ENCODE measurements at places on chromosomes 6 and 20.

DNA sequence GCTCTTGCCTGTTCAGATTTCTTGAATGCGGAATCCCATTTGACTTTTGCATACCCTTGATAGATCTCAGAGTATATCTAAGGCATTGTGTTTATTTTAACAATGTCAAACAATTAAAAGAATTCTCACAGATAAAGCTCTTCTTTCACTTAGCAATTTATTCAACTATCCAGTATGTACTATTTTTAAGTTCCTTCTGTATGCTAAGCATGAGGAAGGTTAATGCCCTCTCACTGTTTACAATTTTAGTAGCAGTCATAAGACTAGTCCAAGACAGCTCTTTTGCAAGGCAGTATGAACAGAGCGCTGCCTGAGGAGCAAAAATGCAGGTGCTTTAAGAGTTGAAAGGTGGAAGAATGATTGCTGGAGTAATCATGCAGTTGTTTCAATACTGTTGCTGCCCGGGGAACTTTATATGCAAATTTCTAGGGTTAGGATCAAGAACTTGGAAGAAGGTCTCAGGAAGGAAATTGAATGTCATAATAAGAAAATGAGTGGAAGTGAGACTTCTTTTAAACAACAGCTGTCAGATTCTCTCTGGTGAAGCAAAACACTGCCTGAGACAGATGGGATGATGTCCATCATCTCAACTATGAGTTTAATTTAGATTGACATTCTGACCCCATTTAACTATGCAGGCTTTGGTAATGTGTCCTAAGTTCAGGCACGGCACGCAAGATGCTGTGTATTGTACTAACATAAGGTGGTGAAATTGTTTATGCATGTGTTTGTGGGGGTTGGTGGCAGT, 1303.5 kb upstream of the CITED2 start:
- no peak for DNase-seq

DNA sequence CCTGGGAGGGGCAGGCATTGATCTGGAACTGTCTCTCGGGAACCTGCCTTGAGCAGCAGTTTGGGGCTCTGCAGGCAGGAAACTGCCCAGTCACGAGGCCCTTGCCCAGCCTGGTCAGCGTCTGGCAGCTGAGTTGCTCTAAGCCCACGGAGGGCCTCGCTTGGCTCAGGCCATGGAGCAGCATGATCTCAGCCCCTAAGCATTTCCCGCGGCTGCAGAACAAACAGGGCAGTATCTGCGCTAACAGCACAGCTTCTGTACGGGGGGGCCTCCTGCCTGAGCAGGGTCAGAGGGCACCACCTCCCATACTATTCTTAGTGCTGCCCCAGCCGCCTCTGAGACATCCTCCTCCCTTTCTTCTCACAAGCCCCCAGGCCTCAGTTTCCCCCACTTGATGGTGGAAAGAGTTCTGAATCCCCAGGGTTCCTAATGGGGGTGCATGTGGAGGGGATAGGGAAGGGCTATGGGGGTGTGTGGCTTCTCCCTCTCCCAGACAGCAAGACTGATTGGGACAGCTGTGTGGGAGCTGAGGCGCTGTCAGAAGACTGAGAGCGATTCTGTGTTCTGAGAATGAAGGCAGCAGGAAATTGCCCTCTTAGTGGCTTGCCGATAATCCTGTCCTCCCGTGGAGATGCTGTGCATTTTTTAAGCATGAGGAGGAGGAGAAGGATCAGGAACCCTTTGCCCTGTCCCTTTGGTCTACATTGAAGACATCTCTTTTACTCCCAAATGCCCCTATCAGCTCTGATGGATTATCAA, 46.4 kb downstream of the MOCS1 start:
- no peak for DNase-seq

DNA sequence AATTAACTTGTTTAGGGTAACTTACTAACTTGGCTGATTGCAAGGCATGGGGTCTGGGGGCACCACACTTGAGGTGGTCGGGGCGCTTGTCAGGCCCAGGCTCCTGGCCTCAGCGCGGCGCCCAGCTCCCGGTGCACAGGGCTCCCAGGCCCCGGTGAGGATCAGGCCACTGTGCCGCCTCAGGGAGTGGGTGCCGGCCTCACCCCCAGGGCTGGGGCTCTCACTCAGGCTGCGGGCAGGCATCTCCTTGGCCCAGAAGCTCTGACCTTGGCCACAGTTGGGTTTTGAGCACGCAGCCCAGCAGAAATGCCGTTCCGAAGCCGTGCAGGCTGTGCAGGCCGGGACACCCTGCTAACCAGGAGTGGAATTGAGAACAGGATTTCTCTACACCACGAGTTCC, 37.8 kb upstream of the BHLHE23 start:
- no peak for DNase-seq

- DNase-seq: no peak
Measured at GRCh38 chr6:163405412-163406309, 8.9 kb upstream of the QKI start.

DNA sequence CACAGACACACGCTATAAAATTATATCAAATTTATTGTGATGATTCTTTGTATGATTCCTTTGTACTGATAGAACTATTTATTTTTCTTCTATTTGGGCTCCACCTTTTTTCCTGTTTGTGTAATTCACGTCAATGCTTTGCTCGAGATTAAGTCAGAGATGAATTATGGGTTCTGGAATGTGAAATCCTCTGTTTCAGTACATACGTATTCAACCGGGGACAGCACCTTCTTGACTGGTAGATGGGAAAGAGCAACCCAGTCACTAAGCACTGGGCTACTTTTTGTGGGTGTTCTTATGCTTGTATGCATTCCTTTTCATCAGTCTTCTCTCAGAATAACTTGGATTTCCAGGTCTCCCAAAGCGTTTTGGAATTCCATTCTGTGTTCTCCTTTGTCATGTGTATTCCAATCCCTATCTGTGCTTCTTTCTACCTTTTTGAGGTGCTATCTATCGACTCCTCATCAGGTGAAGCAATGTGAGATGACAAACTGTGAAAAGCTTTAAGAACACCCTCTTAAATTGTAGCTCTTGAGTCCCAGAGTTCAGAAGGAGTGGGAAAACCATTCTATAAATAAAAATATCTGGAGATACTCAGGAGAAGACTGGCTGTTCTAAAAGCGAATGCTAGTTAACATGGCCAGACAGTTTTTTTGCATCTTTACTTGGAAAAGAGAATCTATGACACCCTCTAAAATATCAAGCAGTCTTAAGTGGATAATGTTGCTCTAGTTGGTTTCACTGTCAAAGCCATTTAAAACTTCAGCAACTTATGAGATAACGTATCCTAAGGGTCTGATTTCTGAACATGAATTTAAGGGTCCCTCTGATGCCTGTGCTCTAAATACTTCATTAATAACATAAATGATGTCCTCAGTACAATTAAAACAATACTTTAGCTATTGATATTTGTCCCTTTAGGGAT, 197.7 kb upstream of the PREP start:
- no peak for DNase-seq

DNA sequence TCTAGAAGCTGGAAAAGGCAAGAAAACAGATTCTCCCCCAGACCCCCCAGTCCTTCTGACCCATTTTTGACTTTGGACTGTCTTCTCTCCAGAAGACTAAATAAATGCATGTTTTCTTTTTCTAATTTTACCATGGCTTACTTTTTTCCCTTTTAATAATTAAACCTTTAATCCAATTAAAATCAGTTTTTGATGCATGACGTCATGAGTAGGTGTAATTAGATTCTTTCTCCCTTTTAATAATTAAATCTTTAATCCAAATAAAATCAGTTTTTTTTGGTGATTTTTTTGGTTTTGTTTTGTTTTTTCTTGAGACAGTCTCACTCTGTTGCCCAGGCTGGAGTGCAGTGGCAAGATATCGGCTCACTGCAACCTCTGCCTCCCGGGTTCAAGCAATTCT, 13.2 kb upstream of the NCOA5 start:
- no peak for DNase-seq

DNA sequence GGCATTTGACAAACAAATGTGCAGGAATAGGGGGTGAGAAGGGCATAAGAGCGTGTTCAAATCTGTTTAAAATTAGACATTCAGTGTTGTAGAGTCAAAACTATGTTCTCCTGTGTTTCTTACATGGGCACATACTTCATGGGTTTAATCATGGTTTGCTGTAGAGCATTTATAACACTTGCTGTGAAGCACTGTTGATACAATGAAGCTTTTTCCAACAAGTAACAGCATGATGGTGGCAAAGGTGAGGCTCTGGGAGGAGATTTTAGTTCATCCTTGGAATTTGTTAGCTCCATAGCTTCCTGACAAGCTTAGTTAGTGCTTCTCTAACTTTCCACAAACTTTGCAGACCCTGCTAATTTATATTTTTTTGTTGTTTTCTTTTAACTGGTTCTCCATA, 900.7 kb downstream of the TFAP2A start:
- no peak for DNase-seq

GRCh38 chr20:25546048-25546447, 39.3 kb downstream of the NINL start:
- no peak for DNase-seq

- DNase-seq: no peak
Measured at GRCh38 chr6:24961852-24962251, 26.1 kb upstream of the RIPOR2 start.

GRCh38 chr6:103153016-103153415, 1706.7 kb downstream of the HACE1 start:
- no peak for DNase-seq

GRCh38 chr6:22327881-22328280, 31.0 kb upstream of the PRL start:
- no peak for DNase-seq

DNA sequence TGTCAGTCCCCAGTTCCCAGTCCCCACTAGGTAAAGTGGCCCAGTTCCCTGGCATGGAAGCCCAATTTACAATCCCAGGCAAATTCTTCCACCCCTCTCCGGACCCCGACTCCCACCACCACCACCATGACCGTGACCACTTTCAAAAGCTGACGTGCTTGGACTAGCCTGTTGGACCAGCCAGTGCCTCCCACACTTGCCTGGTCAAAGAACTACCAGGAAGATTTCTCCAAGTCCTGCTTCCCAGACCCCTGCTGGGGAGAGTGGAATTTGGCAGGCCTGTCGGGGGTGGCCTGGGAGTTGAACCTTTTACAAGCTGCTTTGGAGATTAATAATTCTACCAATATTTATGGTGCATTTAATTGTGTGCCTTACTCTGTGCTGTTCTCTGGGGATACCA, 1.4 kb upstream of the PTPRT start:
- no peak for DNase-seq

DNA sequence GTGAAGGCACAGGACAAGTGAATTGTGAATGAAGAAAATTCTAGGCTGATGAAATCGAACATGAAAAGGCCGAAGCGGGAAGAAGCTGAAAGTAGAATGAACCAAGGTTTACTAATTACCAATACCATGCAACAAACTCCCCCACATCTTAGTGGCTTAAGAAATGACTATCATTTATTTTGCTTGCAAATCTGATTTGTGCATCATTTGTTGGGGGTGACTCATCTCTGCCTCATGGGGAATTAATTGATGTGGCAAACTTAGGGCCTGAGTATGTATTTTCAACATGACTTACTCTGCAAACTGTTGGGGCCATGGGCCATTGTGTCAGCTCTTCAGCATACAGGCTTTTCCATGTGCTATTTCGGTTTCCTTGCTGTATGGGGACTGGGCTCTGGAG, 26.8 kb downstream of the PPP1R14C start:
- DNase-seq: no peak

DNA sequence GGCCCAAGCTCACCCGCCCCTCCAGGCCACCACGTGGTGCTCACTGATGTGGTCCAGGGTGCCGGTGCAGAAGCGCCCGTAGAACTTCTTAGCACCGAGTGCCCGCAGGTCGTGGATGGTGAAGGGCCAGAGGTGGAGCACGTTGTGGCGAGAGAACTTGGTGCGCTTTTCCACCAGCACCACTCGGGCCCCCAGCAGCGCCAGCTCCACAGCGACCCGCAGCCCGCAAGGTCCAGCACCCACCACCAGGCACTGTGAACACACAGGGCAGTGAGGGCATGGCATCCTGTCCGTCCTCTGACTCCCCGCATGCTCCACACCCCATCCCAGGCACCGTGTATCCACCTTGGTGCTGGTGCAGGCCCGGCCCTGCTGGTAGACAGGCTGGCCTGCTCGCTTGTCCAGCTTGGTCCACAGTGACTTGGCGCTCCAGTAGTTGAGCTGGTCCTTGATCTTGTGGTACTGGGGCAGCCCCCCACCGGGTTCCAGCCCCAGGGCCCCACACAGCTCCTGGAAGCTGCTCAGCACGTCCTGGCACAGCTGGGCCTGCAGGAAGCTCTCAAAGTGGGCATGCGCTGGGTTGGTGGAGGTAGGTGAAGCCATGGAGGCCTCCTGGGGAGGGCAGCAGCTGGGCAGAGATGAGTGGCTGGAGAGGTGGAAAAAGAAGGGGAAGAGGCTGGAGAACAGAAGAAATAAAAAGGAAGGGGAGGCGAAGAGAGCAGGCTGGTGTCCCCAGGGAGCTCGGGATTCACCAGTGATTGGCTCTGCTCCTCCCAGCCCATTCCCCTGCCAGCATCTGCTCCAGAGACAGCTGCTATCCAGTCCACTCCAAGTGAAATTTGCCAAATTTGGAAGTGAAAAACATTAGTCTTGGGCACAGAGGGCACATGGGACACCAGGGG, 1.7 kb downstream of the MICAL1 start:
- DNase-seq: no peak

DNA sequence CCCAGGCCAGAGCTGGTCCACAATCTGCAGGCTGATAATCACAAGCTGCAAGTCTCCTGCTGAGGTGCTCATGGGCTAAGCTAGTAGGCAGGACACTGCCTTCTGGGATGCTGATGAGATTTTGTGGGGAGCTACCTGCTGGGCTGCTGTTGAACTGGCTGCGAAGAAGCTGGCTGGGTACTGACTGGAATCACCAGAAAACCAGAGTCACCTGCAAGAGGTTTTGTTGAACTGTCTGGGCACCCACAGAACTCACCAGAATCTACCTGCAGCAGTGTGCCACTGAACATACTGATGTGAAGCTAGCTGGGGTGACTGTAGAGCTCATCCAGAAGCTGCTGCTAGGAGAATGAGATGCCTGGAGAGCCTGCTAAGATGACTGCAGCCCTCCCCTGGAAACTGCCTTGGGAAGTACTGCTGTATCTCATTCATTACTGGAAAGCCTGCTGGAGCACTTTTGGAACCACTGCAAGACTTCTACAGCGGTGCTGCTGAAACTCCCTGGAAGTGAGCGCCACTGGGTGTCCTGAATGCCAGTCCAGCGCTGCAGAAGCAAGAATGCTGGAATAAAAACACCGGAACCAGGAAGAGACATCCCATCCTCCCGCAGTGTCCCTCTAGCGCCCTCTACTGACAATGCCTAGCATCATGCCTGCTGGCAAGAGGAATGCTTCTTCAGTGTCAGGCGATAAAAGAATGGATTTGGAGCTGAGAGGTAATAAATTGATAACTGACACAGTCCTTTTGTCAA, 64.9 kb upstream of the ARHGAP18 start:
- no peak for DNase-seq

GRCh38 chr20:38229376-38230252, 30.9 kb downstream of the KIAA1755 start:
- DNase-seq: no peak

- DNase-seq: no peak
Measured at GRCh38 chr6:15754035-15754705, 91.3 kb upstream of the DTNBP1 start.

GRCh38 chr20:57888591-57888990, 178.8 kb upstream of the PMEPA1 start:
- DNase-seq: no peak

- DNase-seq: no peak
Measured at GRCh38 chr6:24231438-24231977, 105.5 kb downstream of the NRSN1 start.

GRCh38 chr20:59789686-59790085, 143.8 kb downstream of the SYCP2 start:
- no peak for DNase-seq

GRCh38 chr6:152428126-152428525, 209.0 kb downstream of the SYNE1 start:
- DNase-seq: no peak
